ENCODE measurements at places on chromosomes 2 and 18.

GRCh38 chr2:237583385-237584295 lies 6.9 kb downstream of the RAB17 start:
- no peak for DNase-seq

DNA sequence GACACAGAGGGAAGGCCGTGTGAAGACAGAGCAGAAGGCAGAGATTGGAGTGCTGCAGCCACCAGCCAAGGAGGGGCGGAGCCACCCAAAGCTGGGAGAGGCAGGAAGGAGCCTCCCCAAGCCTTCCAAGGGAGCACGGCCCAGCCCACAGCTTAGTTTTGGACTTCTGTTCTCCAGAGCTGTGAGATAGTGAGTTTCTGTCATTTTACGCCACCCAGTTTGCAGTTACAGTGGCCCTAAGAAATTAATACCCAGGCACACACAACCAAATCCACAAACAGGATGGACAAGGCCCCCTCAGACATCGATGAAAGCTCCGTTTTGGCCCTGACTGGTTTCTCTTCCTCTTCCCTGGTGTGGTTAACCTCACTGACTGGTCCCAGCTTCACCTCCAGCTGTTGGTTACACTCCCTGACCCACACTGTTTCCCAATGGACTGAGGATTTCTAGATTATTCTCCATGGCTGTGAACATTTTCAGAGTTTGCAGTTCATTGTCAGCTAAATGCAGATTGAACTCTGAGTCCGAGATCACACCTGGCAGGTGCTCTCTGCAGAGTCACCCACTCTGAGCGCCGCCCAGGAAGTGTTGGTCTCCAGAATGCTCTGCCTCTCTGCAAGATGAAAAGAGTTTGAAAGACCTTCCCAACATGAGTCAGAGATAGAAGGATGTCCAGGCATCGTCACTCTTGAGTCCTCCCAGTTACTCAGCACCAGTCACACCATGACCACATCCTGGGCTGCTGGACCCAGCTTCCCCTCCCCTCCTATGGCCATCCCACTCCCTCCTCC lies 100.2 kb downstream of the TWIST2 start:
- no peak for DNase-seq

DNA sequence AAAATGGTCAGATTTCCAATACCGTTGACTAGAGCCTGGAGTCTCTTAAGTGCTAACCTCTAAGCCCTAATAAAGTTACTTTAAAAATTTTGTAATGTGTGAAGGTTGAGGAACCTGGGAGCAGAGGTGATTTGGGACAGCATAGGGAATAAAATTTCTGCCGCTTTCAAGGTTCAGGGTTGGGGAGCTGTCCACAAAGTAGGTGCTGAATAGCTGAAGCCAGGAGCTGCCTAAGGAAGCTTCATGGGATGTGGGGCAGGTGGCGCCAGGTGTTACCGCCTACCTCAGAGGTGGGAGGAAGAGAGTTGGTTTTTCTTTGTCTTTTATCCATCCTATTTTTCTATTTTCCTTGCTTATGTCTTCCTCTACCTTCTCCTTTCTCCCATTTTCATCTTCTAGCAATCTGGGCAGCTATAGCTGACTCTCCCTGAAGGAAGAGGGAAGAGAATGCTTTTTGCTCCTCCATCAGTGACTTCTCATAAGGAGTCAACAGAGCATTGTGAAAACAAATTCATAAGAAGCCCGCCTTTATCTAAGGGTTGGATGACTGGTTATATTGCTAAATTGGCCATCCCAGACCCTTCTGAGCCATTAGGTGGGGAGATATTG lies 178.7 kb downstream of the CLIP4 start:
- DNase-seq, result no peak

GRCh38 chr2:138496096-138496651 lies 5.4 kb upstream of the SPOPL start:
- no peak for DNase-seq

DNA sequence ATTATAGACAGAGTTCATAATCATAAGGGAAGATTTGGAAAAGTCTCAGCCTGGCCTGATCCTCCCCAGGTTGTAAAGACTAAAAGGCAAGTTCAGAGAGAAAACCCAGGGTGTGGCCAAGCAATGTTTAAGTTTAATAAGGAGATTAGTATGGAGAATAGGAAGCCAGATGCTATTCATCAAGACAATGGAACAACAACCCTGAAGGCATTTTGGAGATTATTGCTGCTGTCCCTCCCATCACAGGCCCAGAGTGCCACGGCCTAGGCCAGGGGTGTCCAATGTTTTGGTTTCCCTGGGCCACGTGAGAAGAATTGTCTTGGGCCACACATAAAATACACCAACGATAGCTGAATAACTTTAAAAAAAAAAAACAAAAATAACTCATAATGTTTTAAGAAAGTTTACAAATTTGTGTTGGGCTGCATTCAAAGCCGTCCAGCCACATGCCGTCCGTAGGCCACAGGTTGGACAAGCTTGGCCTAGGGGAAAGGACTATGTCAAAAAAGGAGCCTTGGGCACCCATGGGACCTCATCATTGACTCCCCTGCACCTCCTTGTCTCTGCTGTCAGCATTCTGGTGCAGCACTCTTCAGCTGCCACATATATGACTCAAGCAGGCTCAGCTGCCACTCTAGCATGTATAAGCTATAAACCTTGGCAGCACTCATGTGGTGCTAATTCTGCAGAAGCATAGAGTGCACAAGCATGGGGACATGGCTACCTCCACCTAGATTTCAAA lies 20.8 kb downstream of the DPP4 start:
- DNase-seq, result no peak

DNA sequence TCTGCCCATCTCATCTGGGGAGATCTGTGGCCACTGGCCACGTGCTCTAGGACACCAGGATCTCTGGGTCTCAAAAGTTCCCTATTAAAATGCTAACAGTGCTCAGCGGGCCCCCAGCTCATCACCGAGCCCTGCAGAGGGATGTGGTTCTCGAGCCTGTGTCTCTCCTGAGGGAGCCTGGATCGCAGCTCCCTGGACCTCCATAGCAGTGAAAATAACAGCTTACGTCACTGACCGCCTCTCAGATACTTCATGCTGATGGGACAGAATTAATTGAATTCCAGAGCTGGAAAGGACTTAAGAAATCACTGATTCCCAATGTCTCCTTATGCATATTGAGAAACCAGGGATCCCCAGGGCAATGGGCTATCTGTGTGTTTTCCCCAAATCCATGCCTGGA lies 90.0 kb downstream of the GALR1 start:
- no peak for DNase-seq

DNA sequence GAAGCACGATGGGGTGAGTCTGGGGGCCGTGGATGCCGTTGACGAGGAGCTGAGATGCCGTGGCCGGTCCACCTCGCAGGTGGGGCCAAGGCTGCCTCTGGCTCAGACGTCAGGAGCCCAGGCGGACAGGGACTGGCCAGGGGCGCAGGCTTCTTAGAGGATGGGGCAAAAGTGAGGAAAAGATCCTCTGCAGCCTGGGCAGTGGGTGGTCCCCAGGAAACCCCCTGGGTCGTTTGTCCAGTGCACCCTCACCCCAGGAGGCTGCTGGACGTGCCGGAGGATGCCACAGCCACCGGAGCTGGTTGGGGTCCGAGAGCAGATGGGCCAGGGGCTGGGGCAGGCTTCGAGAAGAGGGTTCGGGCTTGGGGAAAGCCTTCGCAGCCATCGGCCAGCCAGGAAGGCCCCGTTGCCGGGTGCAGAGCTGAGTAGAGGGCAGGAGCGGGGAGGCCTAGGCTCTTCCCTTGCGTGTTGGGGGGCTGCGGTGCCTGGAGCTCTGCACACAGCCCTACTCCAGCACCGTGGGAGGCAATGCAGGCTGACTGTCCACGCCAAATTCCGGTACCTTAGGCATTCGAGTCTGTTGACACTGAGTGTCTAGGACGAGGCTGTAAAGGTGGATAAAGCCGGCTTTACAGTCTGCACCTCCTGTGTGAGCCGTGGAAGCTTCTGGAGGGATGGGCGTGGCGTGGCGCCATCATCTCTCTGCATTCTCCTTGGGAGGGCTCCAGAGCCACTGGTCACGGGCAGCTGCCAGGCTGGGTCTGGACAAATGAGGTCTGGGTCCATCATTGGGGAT lies 18.8 kb downstream of the GPC1 start:
- DNase-seq, result no peak

GRCh38 chr18:44766450-44766849 lies 85.8 kb downstream of the SETBP1 start:
- no peak for DNase-seq

DNA sequence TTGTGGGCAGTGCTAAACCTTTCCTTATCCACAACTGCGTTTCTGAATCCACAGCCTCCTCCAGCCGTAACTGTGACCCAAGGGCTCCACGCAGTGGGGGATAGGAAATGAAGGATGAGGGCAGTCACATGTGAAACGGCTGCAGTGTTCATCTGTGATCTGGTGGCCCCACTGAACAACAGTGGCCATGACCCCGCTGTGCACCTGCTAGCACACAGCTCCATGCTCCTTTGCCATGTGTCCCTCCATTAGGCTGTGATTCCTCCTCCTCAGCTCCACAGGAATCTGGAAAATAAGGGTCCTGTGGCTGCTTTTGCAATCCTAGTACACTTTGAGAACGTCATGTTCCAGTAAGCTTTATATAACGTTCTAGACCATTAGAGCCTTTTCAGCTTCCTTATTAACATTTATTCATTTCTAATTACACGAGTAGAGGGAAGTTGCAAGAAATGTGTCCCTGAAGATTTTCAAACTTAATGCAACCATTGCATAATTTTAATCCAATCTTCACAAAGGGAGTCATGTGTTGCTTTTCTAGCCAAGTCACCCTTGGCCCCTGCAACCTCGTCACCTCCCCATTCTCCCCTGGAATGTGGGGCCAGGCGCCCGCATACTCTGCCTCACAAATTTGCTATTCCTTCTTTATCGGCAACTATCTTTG lies 7.1 kb upstream of the NAPG start:
- no peak for DNase-seq

DNA sequence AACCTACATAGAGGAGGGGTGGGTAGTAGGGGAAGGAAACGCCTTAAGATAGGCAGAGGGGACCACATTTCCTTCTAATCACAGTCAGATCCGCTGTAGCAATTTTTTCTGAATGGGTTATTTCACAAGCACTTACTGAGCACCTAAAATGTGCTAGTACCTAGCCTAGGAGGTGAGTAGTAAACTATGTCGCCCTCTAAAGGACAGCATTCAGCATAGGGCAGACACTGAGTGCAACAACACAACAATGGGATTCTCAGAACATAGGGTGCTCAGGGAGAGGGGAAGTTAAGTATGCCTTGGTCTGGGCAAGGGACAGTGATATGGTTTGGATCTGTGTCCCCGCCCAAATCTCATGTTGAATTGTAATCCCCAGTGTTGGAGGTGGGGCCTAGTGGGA lies 166.1 kb upstream of the RAB6C start:
- no peak for DNase-seq

- DNase-seq, result no peak
Observed at GRCh38 chr2:62974999-62975398, 75.6 kb upstream of the OTX1 start.

- no peak for DNase-seq
Observed at GRCh38 chr2:26184121-26184520, 11.2 kb downstream of the GAREM2 start.

GRCh38 chr18:27803957-27804356 lies 373.0 kb downstream of the CDH2 start:
- no peak for DNase-seq

DNA sequence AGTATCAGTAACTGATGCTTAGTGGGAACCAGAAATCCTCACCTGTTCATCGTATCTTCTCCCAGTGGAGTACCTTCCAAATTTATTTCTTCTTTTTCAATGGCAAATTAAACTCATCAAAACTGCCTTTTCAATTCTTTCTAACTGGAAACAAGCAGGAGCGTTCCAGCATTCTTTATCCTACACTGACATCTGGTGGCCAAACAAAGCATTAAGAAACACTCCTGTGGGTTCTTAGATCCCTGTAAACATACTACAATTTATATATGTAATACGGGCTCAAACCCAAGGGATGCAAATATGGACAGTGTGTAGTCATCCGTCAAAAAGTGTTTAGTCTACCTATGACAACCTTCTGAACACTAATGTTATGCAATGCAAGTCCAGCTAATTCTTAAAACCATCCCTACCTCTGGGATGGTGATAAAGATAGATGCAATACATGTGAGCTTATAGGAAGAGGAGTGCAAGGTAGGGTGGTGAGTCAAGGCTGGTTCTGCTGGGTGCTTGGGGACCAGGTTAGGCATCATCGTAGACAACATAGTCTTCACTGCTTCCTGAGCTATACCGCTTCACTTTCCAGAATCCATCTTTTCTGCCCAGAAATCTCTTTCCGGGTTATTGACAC lies 375.0 kb downstream of the CTNNA2 start:
- no peak for DNase-seq

DNA sequence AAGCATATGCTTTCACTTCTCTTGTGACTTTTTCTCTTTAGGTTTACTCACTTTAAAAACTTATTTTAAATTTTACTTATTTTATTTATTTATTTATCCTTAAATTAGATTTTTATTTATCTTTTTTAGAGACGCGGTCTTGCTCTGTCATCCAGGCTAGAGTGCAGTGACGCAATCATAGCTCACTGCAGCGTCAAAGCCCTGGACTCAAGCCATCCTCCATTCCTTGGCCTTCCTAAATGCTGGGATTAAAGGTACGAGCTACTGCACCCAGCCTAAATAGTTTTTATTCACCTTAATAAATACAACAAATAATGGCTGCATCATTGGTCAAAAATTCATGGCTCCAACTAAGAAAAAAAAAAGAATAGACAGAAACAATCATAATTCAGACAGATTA lies 415.7 kb upstream of the FIGN start:
- DNase-seq, result no peak

DNA sequence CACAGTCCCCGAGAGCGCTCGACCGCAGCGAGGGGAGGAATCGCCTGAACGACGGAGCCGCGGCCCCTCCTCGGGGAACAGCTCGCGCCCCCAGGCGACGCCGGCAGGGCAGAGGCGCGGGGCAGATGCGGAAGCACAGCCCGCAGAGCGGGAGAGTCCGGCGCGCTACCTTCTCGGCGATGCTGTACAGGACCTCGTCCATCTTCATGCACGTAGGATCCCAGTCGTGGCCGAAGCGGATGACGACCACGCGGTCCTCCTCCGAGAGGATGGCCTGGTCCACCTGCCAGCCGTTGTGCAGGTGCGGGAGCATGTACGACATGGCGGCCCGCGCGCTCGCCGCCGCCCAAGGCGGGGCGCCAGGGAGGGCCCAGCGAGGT lies 302 bp downstream of the TXNL4A start:
- DNase-seq, result no peak

DNA sequence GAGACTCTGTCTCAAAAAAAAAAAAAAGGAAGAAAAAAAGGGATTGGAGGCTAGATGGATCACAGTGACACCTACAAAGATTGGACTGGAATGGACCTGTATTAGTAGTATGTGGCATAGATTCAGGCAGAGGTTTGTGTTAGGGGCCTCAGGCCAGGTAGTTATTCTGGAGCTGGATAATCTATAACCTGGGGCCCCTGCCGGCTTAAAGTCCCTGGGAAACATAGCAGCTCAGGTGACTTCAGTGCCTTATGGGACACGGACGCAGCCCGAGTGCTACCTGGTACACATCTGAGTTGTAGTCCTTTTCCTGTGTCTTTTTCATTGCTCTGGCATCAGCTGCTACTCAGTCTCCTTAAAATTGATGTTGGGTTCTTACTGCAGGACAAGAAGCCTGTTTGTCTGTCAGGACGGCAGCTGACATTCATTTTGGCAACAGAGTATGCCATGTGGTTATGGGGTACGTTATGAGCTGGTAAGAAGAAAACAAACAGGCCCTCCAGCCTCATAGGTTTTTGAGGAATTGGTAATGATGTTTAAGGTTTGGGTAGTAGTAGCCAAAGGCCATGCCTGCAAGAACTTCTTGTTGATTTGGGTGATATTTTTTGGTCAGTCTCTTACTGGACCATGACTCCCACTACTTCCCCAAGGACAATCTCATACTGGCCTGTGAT lies 27.8 kb downstream of the AGFG1 start:
- no peak for DNase-seq

Measured in stimulated activated CD4-positive, alpha-beta T cell treated with anti-CD3 and anti-CD28 coated beads, TNF-alpha, amount 100 ng/mL, for 1 hour (primary cell).